GM10248 (cell line): ENCODE measurements at places on chromosomes 11 and 22.

DNA sequence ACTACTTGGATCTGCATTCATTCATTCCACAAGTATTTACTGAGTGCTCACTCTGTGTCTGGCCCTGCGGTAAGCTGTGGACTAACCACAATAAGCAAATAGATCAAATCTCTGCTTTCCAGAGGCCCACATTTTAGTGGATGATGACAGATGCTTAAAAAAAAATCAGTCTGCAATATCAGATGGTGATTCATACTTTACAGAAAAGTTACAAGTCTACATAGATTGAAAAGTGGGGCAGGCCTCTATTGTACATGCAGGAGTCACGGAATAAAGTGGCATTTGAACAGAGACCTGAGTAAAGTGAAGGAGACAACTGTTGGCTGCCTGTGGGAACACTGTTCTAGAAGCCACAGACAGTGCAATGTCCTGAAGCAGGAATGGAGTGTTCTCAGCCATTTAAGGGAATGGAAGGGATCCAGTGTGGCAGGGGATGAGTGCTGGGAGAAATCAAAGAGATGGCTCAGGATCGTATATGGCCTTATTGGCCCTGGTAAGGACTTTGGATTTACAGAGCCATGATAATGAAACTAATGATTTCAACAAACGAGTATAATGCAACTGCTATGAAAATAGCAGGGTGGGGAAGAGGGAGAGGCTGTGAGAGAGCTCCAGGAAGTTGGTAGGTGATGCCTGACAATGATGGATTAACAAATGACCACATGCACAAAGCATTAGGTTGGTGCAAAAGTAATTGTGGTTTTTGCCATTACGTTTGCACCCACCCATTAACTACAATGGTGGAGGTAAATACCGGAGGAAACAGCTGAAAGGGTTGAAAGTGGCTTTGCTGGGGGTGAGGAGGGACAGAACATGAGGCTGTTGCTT lies 31.1 kb downstream of the TMEM45B start:
- no peak for DNase-seq

DNA sequence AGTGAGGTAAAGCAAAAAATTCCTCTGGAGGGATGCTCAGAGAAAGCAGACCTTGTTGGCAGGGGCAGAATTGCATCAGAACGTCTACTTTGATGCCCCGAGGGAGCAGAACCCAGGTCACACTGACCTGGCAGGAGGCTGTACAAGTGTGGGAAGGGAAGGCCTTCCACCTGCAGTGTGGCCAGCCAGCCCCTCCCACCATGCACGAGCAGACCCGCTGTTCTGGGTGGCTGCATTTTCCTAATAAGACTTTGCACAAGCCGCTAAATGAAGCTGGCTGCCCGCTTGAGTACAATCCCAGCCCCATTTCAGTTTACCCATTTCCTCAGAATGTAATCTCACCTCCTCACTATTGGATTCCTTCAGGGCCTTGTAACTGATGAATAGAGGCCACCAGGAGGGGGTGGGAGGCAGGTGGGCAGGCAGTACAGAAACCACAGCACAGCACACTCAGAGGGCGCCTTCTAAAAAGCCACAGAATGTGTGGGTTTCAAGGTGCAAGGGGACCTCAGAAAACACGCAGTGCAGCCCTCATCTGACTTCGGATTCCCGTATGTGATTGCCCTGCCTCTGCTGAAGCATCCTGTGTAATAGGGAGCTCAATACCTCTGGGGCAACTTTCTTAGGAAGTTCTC lies 316.6 kb downstream of the OPCML start:
- no peak for DNase-seq

- no peak for DNase-seq
Observed at GRCh38 chr11:116199182-116199581, 573.6 kb downstream of the BUD13 start.

DNA sequence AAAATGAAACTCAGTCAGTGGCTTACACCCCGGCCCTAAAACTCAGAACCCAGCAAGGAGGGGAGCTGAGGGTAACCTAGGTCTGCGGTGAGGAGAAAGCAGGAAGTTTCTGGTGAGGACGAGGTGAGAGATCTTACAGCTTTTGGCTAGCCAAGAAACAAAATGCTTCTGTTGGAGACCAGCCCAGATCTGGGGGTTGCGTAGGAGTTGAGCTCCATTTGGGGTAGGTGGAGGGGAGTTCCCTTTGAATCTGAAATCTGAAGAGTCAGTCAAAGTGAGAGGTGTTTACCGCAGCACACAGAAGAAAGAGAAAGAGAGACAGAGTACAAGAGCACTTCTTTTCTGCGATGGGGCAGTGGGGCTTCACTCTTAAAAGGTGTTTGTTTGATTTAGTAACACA lies 29.6 kb downstream of the EHF start:
- DNase-seq: peak; percentile 73

GRCh38 chr11:110962921-110963320 lies 250.7 kb upstream of the ARHGAP20 start:
- no peak for DNase-seq

DNA sequence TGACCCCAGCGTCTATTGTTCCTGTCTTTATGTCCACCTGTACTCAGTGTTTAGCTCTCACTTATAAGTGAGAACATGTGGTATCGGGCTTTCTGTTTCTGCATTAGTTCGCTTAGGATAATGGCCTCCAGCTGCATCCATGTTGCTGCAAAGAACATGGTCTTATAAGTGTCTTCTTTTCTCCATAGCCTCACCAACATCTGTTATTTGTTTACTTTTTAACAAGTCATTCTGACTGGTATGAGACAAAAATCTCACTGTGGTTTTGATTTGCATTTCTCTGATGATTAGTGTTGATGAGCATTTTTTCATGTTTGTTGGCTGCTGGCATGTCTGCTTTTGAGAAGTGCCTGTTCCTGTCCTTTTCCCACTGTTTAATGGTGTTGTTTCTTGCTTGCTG lies 21.7 kb upstream of the SLN start:
- DNase-seq: no peak

DNA sequence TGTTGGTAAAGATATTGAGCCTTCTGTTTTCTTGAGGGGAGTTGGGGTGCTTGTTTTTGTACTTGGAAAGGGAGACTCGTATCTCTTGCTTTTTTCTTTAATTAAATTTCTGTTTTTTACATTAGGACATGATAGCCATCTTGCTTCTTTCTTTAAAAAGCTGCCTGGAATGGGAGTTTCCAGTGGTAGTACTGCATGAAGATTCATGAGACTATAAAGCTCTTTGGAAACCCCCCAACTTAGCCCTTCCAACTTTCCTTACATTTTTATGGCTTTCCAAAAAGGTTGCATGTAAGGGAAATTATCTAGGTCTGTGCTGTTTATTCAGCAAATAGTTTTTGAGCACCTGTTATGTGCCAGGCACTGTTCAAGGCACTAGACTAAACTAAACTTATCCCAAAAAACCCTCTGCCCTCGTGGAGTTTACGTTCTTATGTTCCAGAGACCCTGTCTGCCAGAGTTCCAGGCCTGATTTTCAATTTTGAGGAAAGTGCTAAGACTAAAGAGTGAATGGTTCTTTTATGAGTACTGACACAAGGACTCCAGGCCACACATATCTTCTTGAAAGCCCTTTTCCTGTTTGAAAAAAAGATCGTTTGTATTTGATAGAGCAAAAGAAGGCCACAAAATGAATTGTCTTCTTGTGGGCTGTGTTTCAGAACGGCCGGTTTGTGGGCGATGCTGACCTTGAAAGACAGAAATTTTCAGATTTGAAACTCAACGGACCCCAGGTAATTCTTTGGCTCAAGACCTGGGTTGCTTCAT lies 31.9 kb downstream of the CTNND1 start:
- no peak for DNase-seq

GRCh38 chr11:84922836-84923235 lies 704.3 kb downstream of the DLG2 start:
- no peak for DNase-seq

DNA sequence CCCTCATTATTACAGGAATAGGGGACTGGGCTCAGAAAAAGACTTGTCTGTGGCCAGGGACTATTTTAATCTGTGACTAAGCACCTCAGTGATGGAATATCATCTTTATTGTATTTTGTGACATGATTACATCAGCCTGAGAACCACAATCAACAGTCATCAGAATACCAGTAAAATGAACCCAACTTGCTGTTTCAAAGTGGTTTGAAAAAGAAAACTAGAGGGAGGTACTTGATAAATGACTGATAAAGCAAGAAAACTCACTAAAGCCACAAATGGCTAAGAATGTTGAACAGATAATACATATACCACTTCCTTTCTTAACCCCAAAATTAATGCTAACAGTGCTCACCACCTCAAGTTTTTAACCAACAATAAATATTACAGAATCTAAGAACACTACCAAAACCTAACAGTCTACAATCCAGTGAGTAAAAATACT lies 155.7 kb downstream of the ATG16L2 start:
- peak; percentile 46 for DNase-seq
